Effector memory CD8-positive, alpha-beta T cell (primary cell): ENCODE measurements at places on chromosomes 4 and X.

DNA sequence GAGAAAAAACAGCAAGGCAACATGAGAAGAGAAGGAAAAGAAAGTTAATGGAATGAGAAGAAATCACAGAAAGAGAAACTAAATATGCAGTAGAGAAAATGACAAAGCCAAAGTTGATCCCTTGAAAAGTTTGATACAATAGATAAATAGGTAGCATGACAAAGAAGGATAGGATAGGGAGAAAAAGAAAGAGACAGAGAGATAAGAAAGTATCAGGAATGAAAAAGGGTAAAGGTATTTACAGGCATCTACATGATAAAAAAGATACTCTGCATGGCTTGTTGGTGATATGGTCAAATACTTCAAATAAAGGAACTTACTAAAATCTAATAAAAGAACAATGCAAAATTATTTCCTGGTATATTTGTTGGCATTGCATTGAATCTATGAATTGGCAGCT is 185.5 kb upstream of the TECRL start:
- DNase-seq: no peak

DNA sequence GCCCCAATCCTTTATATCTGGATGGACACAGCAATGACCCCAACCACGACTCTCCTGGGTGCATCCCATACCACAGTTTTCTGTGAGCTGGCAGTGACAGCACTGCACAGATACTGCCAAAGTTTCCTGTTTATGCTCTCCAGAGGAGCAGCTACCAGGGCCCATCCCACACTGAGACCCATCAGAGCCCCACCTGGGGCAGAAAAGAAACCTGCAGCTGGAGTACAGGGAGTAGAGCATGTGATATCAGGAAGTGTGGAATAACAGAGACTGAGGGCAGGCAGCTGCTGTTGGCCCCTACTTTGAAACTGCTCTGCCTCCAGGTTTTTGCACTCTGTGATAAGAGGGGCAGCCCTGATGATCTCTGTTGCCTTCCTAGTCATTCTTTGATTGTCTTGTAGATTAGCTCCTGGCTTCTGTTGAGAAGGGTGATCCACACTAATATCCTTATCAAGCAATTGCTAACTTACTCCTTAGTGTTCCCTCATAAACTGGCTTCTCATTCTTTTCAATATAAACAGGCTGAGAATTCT is 526.3 kb upstream of the TECRL start:
- no peak for DNase-seq

DNA sequence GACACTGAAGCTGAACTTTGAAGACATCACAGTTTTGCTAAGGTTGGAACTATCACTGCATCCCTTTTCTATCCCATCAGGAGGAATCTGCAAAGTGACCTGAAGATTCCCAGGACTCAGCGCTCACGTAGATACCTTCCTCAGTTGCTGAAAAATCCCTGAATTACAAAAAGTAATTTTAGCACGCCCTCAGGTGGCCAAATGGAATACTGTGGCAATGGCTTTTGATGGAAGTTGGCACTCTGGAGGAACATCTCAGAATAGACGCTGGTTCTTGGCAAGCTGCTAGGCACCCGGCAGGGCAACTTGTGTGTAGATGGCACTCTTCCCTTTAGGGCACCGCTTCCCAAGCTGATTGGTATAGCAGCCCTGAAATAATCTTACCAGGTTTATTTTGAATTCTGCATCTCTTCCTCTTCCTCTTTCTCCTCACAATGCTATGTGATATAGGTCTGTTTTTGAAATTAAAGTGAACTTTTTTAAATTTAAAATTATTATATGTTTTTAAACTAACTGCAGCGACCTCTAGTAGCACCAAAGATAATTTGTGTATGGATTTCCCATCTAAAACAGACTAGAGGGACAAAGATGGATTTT is 16.3 kb upstream of the ESX1 start:
- DNase-seq: peak; percentile 1

- DNase-seq: no peak
Observed at GRCh38 chrX:2578864-2579263, 78.1 kb upstream of the DHRSX start.

- DNase-seq: no peak
Observed at GRCh38 chr4:153420361-153420760, 45.8 kb upstream of the TMEM131L start.

DNA sequence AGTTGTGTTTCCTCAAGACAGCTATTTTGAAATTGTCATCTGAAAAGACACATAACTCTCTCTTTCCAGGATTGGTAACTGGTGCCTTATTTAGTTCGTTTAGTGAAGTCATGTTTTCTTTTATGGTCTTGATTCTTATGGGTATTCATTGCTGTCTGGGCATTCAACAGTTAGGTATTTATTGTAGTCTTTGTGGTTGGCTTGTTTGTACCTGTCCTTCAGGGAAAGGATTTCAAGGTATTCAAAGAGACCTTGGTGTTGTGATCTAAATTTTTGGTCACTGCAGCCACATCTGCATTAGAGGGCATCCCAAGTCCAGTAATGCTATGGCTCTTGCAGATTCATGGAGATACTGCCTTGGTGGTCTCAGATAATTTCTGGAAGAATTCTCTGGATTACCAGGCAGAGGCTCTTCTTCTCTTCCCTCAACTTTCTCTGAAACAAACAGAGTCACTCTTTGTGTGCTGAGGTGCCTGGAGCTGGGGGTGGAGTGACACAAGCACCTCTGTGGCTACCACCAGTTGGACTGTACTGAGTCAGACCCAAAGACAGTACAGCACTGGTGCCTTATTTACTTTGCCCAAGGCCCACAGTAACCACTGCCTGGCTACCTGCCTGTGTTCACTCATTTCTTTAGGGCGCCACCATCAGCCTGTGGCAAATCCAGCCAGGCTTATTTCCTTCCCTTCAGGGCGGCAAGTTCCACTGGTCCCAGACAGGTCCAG is 620.4 kb downstream of the KCNIP4 start:
- DNase-seq: no peak

DNA sequence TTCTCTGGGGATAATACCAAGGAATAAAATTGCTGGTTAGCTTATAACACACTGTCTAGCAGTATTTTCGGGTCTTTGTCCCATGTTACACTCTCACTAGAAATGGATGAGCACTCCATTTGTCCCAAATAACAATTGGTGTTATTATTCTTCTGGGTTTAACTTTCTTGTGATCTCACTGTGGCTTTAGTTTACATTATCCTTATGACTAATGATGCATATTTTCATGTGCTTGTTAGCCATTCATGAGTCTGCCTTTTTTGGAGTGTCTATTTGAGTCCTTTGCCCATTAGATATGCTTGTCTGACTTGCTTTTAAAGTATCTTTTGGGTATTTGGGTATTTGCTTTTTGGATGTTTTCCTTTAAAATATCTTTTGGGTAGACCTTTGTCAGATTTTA is 372.9 kb upstream of the TENM3 start:
- no peak for DNase-seq

- DNase-seq: no peak
Observed at GRCh38 chr4:145496292-145496691, 14.6 kb downstream of the SMAD1 start.

DNA sequence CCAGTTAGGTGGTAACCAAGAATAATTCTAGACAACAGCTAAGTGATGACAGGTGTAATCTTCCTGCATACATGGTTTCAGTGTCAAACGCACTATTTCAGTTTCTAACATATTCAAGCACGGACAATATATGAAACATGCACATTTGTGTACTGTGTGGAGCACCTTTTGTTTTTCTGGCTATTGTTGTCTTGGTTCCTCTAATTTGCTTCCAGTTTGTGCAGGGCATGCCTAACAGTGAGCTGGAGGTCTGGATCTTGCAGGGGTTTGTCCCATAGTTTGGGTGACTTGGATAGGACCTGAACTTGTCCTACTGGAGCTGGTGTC is 70.5 kb upstream of the TBC1D9 start:
- DNase-seq: no peak

GRCh38 chr4:180281724-180282123 is 1961.5 kb upstream of the TENM3 start:
- DNase-seq: no peak

- DNase-seq: no peak
Observed at GRCh38 chr4:70715097-70715496, 6.7 kb upstream of the RUFY3 start.

DNA sequence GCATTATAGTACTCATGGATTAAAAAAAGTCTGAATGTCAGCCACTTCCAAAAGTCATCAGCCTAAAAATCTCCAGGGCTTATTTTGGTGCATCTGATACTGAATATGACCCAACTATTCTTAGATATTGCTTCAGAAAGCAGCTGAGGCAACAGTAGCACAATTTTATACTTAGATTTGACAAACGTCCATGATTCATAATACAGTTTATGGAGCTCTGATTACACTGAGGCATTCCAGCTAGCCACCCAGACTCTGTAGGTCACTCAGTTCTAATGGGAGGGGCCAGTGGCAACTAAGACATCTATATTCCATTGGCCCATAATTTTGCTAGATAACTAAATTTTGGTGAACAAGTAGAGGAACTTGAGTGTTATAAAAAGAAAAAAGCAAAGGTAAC is 10.3 kb downstream of the SPATA4 start:
- no peak for DNase-seq

DNA sequence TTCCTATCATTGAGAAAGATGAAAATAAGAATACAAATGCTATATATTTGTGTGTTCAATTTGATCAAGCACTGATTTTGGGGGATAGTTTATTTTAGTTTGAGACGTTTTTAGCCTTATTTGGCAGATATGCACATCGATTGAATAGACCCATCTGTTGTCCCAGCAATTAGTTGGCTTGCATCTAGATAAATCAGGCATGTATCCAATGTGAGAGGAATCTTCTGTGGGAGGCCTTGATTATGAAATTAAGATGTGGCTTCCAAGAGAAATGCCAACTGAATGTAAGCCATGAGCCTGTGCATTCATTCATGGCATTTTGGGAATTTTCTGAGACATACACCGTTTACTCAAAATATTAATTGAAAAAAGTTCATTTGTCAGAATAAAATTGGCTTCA is 623.1 kb downstream of the TECRL start:
- DNase-seq: no peak

- DNase-seq: no peak
Observed at GRCh38 chrX:46637938-46638337, 64.4 kb downstream of the CHST7 start.

DNA sequence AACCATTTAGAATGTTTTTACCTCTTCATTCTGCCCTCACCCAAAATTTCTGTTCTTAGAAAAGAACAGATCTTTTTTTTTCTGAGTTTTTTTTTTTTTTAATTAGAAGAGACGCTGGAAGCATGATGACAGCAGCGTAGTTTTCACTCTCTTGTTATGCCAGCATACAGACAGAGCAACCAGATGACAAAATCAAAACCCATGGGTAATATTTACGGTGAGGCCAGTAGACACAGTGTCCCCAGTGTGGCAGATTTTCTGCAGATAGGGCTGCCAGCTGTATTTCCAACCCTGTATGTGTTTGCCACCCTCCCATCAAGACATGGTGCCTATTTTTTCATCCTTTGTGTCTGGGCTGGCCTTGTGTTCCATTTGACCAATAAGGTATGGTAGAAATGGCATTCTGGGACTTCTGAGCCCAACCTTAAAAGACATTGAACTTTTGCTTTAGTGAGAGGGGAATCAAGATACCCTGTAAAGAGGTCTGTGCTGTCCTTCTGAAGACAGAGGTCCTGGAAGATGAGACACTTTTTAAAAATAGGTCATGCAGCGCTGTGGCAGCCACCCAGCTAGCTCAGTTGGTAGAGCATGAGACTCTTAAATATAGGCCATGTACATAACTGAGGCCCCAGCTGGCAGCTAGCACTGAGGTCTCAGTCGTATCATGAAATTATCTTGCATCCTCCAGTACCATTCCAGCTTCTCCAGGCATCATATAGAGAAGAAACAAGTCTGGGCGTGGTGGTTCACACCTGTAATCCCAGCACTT is 6.7 kb upstream of the ZNF41 start:
- DNase-seq: no peak

- no peak for DNase-seq
Observed at GRCh38 chr4:1337376-1337831, 9.6 kb upstream of the UVSSA start.

GRCh38 chr4:13992975-13993520 is 365.5 kb upstream of the BOD1L1 start:
- DNase-seq: no peak

DNA sequence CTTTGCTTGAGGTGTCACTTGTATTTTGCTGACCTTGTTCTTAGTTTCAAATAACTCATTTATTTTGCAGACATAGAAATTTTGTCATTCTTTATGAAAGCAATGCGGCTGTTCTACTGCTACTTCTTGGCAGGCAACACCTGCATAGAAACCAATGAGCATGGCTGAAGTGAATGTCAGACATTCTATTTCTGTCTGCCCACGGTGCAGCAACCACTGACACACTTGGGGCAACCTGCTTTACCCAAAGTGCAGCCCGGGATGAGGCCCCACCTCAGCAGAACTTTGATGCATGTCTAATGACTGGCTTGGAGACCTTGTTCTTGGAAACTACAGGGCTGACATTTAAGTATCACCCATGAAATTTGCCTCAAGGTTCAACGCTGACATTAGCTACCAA is 93.6 kb downstream of the RBM47 start:
- DNase-seq: no peak

- DNase-seq: no peak
Observed at GRCh38 chr4:138861135-138861534, 154.4 kb upstream of the NOCT start.

- DNase-seq: peak; percentile 37
Observed at GRCh38 chr4:118836301-118837120, 585 bp upstream of the SEC24D start.

DNA sequence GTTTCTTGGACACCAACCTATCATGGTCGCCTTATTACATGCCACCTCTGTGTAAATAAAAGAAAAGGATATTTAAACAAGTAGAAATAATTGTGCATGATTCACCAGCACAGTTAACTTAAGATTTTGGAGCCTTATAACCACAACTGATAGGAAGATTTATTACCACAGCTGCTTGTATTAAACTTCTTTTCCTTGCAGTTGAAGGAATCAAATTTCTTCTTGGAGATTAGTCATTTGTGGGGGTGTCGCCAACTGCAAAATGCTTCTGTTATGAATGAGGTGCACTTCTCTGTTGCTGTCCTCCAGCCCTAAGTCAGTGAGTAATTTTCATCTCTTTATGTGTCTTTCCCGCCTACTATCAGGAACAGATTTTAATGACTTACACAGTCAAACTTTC is 73.3 kb downstream of the OR13H1 start:
- DNase-seq: no peak

DNA sequence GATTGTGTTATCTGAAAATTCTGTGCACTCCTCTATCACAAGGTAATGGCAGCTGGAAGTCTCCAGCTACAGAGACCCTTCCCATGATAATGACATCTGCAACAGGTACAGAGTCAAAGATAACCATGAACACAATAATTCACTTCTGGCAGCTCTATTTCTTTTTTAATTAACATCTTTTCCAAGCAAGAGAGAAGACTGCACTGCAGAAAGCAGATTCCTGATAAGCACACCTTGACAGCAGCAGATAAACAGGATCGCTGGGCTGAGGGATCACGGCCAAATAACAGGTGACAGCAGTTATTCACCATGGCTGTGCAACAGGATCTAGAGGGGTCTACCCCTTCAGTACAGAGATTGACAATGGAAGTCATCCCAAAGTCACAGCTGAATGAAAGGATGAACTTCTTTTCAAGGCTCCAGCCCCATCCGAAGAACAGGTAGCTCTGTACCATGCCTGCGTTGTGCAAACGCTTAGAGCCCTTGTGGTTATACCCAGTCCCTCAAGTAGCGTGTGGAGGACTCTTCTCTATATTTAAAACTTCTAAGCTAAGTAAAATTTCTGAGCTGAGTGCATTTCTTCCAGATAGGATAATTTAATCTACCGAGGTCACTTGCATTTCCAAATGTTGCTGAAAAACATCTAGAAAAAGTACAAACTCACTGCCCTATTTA is 66.7 kb downstream of the DCHS2 start:
- DNase-seq: no peak

GRCh38 chr4:6750286-6751221 is 32.0 kb upstream of the KIAA0232 start:
- no peak for DNase-seq

- DNase-seq: no peak
Observed at GRCh38 chrX:24026432-24026831, 554 bp downstream of the KLHL15 start.
